Vagina (tissue), 2 donors: ENCODE measurements at places on chromosomes 11 and 22. TPM values are rescaled to one million over a fixed set of nuclear protein-coding genes. Genes with fewer than 3 reads are reported as not detected.

Gene NPAS4
- not detected for total RNA-seq

Gene IFITM1
- total RNA-seq = 379 TPM

Gene CACNA1I
- 1.2 TPM for total RNA-seq

Gene KLHDC7B
- 0.49 TPM for total RNA-seq

Gene TMEM121B
- total RNA-seq = not detected

Gene USH1C
- total RNA-seq = not detected

Gene DSCAML1
- total RNA-seq = 0.25 TPM

Gene GPR83
- not detected for total RNA-seq

Gene DEUP1
- total RNA-seq = not detected

Gene PTPRJ
- total RNA-seq = 4.7 TPM

Gene MCM5
- 17.9 TPM for total RNA-seq

Gene DAGLA
- 1.5 TPM for total RNA-seq

Gene DKK3
- total RNA-seq = 110 TPM

Gene ARSA
- 44.2 TPM for total RNA-seq

Gene PRODH
- total RNA-seq = 17.4 TPM

Gene EHF
- total RNA-seq = 121 TPM

Gene C11orf86
- total RNA-seq = not detected

Gene OR8D4
- not detected for total RNA-seq

Gene MS4A1
- not detected for total RNA-seq

Gene GGTLC3
- not detected for total RNA-seq

Gene SEC14L2
- total RNA-seq = 20.6 TPM

Gene ANO1
- 40.8 TPM for total RNA-seq

Gene MED17
- total RNA-seq = 29.0 TPM

Gene CTSW
- total RNA-seq = 0.74 TPM

Gene MMP12
- total RNA-seq = not detected

Gene SOX6
- 4.9 TPM for total RNA-seq

Gene OR52A1
- total RNA-seq = not detected

Gene C22orf39
- 46.9 TPM for total RNA-seq

Gene EIF4G2
- 368 TPM for total RNA-seq

Gene C11orf65
- total RNA-seq = 0.25 TPM

Gene TESMIN
- 8.3 TPM for total RNA-seq
